ENCODE measurements at places on chromosomes 3 and 15. TPM values are rescaled to one million over a fixed set of nuclear protein-coding genes. Genes with fewer than 3 reads are reported as not detected.

Gene MKRN2OS
- total RNA-seq, result not detected

Gene SMAD6
- total RNA-seq, result 18.4 TPM

Gene PCLAF
- 0.88 TPM for total RNA-seq

- DNase-seq, result no peak
Measured at GRCh38 chr15:65888981-65889380, 19.7 kb downstream of the RAB11A start.

DNA sequence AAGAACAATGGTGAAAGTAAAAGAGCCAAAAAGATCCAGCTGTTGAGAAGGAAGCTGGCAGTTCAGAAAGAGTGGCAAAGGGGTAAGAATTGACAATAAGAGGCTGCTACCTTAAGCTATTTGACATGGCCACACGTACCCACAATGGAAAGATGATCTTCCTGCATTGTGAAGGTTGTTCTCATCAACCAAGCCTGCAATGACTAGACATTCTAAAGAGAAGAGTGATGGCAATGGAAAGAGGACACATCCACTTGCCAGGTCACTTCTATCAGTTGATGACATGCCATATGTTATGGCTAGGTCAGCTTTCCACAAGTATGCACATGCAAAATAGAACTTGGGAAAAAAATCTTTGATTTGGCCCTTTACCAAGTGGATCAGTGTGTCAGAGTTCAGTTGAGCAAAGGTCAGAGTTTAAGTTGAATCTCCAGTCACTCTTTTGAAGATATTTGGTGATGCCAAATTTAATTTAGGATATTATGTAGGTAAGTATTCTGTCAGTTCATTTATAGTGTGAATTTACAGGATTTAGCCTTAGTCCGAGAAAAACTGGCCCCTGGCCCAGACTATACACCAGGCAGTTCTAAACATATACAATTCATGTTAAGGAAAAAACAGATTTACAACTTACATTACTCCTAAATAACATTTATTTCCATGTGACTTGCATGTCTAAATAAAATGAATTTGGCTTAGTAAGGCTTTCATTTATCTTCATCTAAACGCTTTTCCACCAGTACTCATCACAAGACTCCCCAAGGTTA, 104.9 kb upstream of the FLNB start:
- DNase-seq, result no peak

- DNase-seq, result no peak
Measured at GRCh38 chr3:57298041-57298440, 5.6 kb upstream of the ASB14 start.

DNA sequence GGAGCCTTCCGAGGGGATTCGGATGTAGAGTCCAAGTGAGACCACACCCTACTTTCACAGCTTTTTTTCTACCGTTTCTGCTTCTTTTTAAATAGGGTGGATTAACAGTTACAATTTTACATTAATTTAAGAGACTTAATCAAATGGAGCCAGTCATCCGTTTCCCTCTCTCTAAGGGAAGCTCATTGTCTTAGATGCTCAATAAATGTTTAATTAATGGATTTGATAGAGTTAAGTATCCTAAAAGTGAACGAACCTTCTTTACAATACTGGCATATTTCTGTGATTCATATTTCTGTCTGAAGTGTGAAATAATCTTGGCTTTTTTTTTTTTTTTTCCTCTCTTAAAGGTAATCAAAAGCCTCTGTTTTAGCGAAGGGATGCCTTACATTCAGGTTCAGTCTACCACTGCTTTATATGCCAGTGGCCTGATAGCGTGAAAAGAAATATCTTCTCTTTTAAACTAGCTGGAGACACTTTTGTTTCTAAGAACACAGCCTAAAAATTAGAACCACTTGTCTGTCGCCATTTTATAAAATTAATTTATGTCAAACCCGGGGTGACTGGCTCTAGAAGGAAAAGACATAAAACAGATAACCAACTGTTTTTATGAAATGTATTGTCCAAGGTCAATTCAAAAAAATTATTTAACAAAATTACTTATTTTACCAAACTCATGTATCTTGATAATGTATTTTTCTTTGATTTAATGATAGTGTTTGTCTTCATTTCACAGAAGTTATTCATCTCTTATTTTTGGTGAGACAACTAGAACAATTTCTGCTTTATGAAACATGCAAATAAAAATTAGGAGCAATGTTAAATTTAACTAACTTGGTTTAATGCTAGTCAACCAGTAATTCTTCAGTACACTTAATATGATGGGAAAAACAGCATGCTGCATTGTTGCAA, 2.5 kb upstream of the CTNNB1 start:
- no peak for DNase-seq

DNA sequence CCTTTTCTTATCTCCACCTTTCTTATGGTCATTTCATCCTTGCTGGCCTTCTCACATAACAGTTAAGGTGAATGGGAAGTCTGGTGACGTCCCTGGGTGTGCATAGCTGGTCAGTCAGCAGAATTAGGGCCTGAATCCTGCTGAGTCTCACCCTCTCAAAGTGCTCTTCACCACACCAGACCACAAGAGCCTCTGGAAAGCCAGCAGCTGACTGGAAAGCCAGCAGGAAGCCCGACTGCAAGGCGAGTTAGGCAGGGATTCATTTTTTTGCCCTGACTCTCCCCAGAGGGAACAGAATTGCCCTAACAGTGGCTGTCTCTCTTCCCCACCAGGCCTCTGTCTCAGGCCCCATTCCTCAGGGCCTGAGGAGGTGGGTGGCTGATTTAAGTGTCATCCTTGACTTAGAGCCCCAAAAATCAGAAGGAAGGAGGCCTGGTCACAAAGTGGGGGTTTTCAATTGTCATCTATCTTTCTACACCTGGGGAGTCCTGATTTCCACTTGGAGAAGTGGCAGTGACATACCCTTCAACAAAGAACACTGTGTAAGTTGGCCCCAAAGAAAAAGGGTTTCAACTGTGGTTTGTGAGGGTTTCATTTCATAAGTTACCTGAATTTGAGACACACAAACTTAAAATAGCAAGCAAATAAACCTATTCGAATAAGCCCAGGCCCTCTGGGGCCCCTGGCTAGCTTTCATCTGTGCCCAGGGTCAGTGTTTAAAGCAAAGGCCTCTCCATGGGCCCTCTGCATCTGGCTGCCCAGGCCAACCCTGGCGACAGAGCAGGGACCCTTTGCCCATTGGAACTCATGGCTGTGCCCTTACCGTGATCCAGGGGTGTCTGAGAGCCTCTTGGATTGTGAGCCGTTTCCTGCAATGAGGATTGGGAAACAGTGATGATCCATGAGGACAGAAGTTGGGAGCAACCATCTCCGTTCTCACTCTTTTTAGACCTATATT, 90.5 kb upstream of the HERC1 start:
- DNase-seq, result peak; percentile 56

- DNase-seq, result no peak
Measured at GRCh38 chr3:97736928-97737327, 27.6 kb upstream of the ARL6 start.

Gene GOLGA6L7
- not detected for total RNA-seq

Gene HACD2
- 19.9 TPM for total RNA-seq

GRCh38 chr3:66989860-66990696, 8.0 kb upstream of the KBTBD8 start:
- no peak for DNase-seq

DNA sequence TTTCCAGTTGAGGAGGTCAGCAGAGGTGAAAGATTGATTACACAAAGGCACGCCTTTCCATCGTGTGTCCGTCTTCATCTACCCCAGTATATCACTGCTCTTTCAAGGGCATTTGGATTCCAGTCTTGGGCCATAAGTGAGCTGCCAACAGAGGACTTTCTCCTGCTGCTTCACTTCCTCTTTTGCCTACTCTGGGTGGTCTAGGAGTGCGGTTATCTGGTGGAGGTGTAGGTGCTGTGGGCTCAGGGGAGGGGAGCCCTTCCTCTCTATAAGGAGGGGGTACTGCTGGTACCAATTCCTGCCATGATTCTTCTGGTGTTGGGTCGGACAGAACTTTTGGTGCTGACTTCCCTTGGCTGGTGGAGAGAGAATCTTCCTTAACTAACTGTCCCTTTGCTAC, 83.1 kb upstream of the VEPH1 start:
- DNase-seq, result no peak

GRCh38 chr3:111702996-111703985, 108.1 kb upstream of the ZBED2 start:
- DNase-seq, result no peak

Gene SI
- not detected for total RNA-seq

- DNase-seq, result no peak
Measured at GRCh38 chr15:92586966-92587365, 68.6 kb downstream of the FAM174B start.

- no peak for DNase-seq
Measured at GRCh38 chr3:123067689-123068600, 1.1 kb downstream of the PDIA5 start.

DNA sequence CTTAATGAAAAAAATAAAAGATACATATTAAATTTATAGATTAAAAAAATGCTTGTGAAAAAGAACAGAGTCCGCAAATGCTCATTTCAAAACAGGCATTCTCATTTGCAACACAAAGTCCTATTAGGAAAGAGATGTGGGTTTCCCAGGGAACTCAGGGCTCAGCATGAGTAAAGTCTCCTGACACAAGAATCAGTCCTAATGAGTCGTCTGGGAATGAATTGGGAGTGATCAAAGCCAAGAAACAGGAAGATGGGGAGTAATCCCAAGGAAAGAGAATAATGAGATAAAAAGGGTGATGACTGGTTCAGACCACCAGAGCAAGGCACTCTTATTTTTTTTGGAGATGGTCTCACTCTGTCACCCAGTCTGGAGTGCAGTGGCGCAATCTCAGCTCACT, 443.7 kb downstream of the NR2F2 start:
- DNase-seq, result no peak

Gene SUSD5
- total RNA-seq, result 4.0 TPM

Gene PRRT3
- total RNA-seq, result 2.7 TPM

Measured in posterior vena cava (tissue), 2 donors.